ENCODE measurements at places on chromosomes 3 and 15. TPM values are rescaled to one million over a fixed set of nuclear protein-coding genes. Genes with fewer than 3 reads are reported as not detected.

- DNase-seq, result no peak
- H3K4me1 ChIP-seq, result no peaks in the 10 kb centered on the region
- H3K4me3 ChIP-seq, result no peak overlapping the region
- no peaks in the 10 kb centered on the region for H3K36me3 ChIP-seq
Observed at GRCh38 chr3:65483480-65483879, 555.2 kb downstream of the MAGI1 start.

GRCh38 chr3:16912400-16913263, 27.9 kb downstream of the PLCL2 start:
- H3K4me3 ChIP-seq, result peak overlapping the region; percentile 47
- H3K27me3 ChIP-seq, result no peaks in the 10 kb centered on the region
- peak overlapping the region; percentile 92 for H3K27ac ChIP-seq
- no peaks in the 10 kb centered on the region for H3K36me3 ChIP-seq
- H3K4me1 ChIP-seq, result peaks cover 84% of the 10 kb centered on the region

- H3K27me3 ChIP-seq, result no peaks in the 10 kb centered on the region
- H3K36me3 ChIP-seq, result no peaks in the 10 kb centered on the region
- no peaks in the 10 kb centered on the region for H3K4me1 ChIP-seq
- no peak for DNase-seq
- H3K27ac ChIP-seq, result no peak overlapping the region
Observed at GRCh38 chr3:108959017-108959416, 5.3 kb upstream of the GUCA1C start.

- H3K36me3 ChIP-seq, result peaks cover 42% of the 10 kb centered on the region
- H3K4me3 ChIP-seq, result peak overlapping the region; percentile 99
- peak overlapping the region; percentile 99 for H3K27ac ChIP-seq
- no peaks in the 10 kb centered on the region for H3K27me3 ChIP-seq
- DNase-seq, result peak; percentile 40
Observed at GRCh38 chr3:169771497-169772304, 1.5 kb upstream of the MYNN start.

- H3K4me3 ChIP-seq, result no peak overlapping the region
- no peak overlapping the region for H3K27ac ChIP-seq
- H3K4me1 ChIP-seq, result no peaks in the 10 kb centered on the region
- no peaks in the 10 kb centered on the region for H3K36me3 ChIP-seq
Observed at GRCh38 chr15:100254285-100254684, 87.5 kb downstream of the ADAMTS17 start.

DNA sequence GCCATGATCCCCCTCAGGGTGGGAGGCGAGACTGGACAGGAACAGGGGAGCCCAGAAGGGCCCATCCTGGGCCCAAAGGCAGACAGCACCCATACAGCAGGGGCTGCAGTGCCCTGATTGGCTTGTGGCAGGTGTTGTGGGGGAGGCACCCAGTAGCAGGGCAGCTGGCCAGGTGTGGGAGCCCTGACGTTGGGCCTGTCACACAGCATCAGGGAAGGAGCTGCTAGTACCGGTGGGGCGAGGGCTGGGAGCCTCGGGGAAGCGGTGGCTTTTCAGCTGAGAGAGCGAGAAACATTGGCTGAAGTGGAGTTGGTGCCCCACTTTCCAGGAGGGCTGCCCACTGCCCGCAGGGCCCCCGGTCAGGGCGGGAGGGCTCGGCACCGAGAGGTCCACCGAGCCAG, 19.7 kb upstream of the CYP11A1 start:
- H3K36me3 ChIP-seq, result no peaks in the 10 kb centered on the region
- no peaks in the 10 kb centered on the region for H3K27me3 ChIP-seq
- DNase-seq, result no peak
- H3K4me3 ChIP-seq, result peak overlapping the region; percentile 61

RYR3 gene
- total RNA-seq, result not detected

All from activated B cell treated with CpG ODN at 0.5 μM for 24 hours (primary cell).